Activated T-cell treated with anti-CD3 and anti-CD28 coated beads, Interleukin-2, amount 50 U/mL, for 72 hours (primary cell): ENCODE measurements at places on chromosomes 12 and 14.

DNA sequence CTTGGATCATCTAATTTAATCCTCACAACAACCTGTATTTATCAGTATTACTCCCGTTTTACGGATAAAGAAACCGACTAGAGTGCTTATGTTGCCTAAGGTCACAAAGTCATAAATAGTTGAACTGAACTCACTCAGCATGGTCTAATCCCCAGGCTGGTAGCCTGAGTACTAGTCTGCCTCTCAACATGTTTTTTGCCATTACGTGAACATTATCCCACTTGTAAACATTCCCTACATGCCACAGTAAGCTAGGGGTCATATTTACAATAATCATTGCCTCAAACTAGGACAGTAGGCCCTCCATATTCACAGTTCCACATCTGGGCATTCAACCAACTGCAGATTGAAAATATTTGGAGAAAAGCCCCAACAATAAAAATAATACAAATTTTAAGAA is 12.1 kb downstream of the SNRPF start:
- DNase-seq, result no peak

DNA sequence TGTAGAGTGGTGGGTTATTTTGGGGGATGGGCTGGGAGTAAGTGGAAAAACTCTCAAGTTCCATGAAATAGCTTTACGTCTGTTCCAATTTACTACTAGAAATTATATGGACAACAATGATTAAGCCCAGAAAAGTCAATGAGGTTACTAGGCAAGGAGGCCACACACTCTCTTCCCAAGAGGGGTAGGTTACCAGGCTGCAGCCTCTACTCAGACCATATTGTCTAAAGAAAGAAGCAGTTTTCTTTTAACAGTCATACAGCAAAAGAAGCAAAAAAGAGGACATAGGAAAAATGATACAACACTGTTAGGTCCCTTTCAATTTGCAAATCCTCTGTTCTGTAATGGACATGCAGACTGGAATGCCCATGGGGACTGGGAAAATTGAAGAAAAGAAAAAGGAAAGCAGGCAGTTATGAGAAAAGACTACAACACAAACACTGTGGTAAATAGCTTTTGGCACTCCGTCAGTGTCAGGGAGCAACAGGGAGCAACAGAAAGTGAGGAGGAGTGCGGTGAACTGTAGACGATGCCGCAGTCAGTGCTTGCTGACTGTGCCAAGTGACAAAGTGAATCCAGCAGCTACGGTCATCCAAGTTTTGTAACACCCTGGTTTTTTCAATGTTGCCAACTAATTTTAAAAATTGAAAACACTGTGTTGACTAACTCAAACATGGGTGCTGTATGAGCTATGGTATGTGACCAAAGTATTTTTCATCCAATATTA is 39.8 kb upstream of the HMGA2 start:
- no peak for DNase-seq

DNA sequence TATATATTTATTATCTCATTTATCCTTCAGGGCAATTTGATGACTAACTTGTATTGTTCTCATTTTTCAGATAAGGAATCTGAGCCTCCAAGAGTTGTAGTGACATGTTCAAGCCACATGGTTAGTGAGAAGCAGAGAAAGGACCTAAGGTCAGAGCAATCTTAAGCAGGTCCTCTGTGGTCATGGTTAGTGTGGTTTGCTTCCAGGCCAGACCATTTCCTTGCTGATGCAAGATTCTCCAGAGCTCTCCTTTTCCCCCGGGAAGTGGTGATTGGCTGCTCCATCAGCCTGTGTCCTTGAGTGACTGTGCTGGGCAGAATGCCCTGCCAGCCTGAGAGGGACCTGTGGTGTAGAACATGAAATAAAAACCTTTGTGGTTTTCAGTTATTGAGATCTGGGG is 141.3 kb downstream of the KTN1 start:
- no peak for DNase-seq

DNA sequence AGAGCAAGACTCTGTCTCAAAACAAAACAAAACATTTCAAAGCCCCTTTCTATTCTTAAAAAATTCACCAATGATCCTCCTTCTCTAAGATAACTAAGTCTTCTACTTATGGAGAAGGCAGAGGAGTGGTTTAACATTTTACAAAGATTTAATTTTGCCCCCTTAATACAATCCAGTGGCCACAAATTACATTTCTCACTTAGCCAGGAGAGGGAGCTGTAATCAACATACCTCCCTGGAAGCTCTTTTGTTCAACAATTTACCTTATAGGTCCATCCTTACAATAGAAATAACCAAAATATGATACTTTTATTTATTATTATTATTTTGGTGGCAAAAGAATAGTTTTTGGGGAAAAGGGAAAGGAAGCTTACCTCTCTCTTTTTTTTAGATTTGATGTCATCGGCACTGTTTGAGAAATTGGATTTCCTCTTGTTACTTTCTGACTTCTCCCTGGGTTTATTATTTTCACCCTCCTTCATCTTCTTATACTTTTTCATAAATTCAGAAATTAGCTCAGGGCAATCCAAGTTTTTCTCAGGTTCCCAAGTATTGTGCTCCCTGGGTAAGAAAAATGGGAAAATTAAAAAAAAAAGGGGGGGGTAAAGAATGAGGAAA is 28.1 kb downstream of the CBX5 start:
- DNase-seq, result no peak
